Mesothelial cell of epicardium (in vitro differentiated cells): ENCODE measurements at places on chromosomes 2 and 18.

- H3K27ac ChIP-seq = no peak overlapping the region
- no peak for DNase-seq
- no peak overlapping the region for H3K4me3 ChIP-seq
- H3K27me3 ChIP-seq = no peaks in the 10 kb centered on the region
- peaks cover 30% of the 10 kb centered on the region for H3K4me1 ChIP-seq
Measured at GRCh38 chr2:41867553-41867952, 180.3 kb upstream of the PKDCC start.

GRCh38 chr2:64562148-64562784 lies 38.1 kb downstream of the AFTPH start:
- DNase-seq = no peak
- no peak overlapping the region for H3K27ac ChIP-seq
- no peaks in the 10 kb centered on the region for H3K27me3 ChIP-seq
- H3K4me3 ChIP-seq = no peak overlapping the region
- peaks cover 9% of the 10 kb centered on the region for H3K4me1 ChIP-seq

DNA sequence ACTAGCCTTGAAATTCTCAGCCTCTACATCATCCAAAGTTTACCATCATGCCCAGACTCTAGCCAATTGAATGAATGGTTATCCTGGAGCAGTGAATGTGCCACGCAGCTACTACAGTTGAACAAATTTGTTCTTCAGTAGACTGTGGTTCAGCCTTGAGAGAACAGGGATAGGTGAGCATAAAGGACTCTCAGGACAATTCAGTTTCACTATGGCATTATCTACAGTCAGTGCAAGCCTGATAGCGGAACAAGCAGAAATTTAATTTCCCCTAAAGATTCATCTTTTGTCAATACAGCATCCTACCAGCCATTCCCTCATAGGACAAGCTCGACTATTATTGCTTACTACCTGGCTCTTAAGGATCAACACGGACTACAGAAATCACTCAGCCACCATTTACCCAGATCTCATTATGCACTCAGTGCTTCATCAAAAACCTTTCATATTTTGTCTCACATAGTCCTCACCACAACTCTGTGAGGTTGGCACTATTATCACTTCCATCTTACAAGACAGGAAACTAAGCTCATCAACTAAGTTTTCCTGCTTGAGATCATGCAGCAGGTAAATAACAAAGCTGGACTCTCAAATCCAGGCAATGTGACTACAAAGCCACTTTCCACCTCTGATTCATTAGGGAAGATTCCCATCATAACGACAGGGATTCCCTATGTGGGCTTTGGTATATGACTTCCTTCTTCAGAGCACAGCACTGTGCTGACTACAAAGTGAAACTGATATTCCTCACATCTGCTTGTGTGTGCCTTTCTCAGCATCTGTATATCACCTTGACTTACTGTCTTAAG lies 181.5 kb upstream of the ACVR2A start:
- H3K27me3 ChIP-seq = peaks cover 3% of the 10 kb centered on the region
- H3K36me3 ChIP-seq = no peaks in the 10 kb centered on the region
- no peak overlapping the region for H3K4me3 ChIP-seq
- DNase-seq = no peak

GRCh38 chr2:63486861-63487290 lies 101.4 kb downstream of the WDPCP start:
- H3K36me3 ChIP-seq = peaks cover 3% of the 10 kb centered on the region
- H3K4me3 ChIP-seq = no peak overlapping the region
- no peak for DNase-seq
- no peaks in the 10 kb centered on the region for H3K4me1 ChIP-seq
- H3K27ac ChIP-seq = no peak overlapping the region

GRCh38 chr18:13214609-13215008 lies 4.0 kb upstream of the LDLRAD4 start:
- H3K36me3 ChIP-seq = no peaks in the 10 kb centered on the region
- H3K27ac ChIP-seq = no peak overlapping the region
- no peak overlapping the region for H3K4me3 ChIP-seq
- no peak for DNase-seq

DNA sequence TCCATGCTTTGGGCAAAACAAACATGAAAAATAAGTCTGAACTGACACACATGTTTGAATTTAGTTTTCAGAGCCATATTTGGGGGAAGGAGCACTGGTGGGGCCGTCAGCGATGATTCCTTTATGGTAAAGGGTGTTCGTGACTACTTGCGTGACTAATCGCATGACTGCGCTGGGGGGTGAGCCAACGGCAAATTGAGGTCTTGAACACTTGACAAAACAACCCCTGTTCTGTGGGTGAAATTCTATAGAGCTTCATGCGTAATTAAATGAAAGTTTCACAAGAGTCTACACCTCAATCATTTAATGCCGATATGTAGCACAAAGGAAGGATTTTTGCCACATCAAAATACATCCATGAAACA lies 127.5 kb upstream of the CYP1B1 start:
- H3K4me3 ChIP-seq = no peak overlapping the region
- peaks cover 37% of the 10 kb centered on the region for H3K4me1 ChIP-seq
- H3K36me3 ChIP-seq = no peaks in the 10 kb centered on the region

- peak overlapping the region; percentile 74 for H3K27ac ChIP-seq
- H3K4me1 ChIP-seq = peaks cover 24% of the 10 kb centered on the region
- no peaks in the 10 kb centered on the region for H3K27me3 ChIP-seq
- H3K36me3 ChIP-seq = no peaks in the 10 kb centered on the region
- no peak overlapping the region for H3K4me3 ChIP-seq
Measured at GRCh38 chr2:8412586-8412985, 269.3 kb upstream of the ID2 start.

- H3K36me3 ChIP-seq = no peaks in the 10 kb centered on the region
- H3K27me3 ChIP-seq = peaks cover 6% of the 10 kb centered on the region
- no peak for DNase-seq
- no peak overlapping the region for H3K4me3 ChIP-seq
- H3K27ac ChIP-seq = no peak overlapping the region
Measured at GRCh38 chr18:68660354-68661183, 54.3 kb downstream of the TMX3 start.

- DNase-seq = no peak
- peaks cover 20% of the 10 kb centered on the region for H3K4me1 ChIP-seq
- H3K27me3 ChIP-seq = no peaks in the 10 kb centered on the region
- no peaks in the 10 kb centered on the region for H3K36me3 ChIP-seq
- H3K4me3 ChIP-seq = no peak overlapping the region
Measured at GRCh38 chr2:151032741-151033191, 228.9 kb downstream of the RBM43 start.
